ENCODE measurements at places on chromosomes 5 and 9.

DNA sequence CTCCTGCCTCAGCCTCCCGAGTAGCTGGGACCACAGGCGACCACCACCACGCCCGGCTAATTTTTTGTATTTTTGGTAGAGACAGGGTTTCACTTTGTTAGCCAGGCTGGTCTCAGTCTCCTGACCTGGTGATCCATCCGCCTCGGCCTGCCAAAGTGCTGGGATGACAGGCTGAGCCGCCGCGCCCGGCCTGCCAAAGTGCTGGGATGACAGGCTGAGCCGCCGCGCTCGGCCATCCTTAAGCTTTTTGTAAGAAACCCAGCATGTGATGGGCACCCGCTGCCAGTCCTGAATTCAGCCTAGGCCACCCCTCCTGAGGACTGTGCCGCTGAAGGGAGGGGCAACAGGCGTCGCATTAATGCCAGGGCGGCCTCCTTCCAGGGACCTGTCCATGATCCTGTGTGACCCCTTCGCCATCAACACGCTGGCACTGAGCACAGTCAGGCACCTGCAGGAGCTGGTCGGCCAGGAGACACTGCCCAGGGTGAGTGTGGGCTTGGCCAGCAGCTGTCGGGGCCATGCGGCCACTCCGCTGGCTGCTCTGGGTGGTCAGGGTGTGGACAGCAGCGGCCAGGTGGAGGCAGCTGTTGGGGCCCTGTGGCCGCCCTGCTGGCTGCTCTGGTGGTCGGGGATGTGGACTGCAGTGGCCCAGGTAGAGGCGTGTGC is 10.5 kb downstream of the NELFB start:
- no peak for DNase-seq

DNA sequence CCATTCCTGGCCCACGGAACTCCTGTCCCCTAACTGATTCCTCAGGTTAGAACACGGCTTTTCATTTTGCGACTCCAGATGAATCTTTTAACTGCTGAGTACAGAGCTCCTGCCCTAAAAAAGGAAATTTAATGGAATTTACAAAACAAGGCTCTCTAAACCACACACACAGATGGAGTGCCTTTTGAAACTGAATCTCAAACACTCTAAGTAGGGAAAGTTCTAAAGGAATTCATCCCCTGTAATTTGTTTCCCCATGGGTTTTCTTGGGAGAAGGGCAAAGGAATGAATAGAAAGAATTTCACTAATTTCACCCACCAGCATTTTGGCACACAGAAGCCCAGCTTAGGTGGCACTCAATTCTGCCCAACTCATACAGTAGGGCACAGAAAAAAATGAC is 106.5 kb downstream of the THBS4 start:
- peak; percentile 23 for DNase-seq

GRCh38 chr9:83707518-83707767 is 315 bp downstream of the UBQLN1 start:
- peak; percentile 78 for DNase-seq

DNA sequence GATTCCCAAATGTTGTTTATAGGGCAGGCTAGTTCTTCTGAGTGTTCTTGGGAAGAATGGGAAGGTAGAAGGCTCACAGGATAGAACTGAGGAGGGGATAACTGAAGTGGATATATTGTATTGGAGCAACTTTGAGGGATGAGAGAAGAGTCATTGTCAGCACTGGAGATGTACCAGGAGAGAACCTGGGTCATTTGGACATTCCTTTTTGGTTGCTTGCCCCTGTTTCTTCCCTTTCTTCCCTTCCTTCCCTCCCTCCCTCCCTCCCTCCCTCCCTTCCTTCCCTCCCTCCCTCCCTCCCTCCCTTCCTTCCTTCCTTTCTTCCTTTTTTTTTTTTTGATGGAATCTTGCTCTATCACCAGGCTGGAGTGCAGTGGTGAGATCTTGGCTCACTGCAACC is 45.3 kb downstream of the RALGPS1 start:
- no peak for DNase-seq

- peak; percentile 79 for DNase-seq
These were observed 41.8 kb downstream of the APC start for GRCh38 chr5:112779531-112779930.

DNA sequence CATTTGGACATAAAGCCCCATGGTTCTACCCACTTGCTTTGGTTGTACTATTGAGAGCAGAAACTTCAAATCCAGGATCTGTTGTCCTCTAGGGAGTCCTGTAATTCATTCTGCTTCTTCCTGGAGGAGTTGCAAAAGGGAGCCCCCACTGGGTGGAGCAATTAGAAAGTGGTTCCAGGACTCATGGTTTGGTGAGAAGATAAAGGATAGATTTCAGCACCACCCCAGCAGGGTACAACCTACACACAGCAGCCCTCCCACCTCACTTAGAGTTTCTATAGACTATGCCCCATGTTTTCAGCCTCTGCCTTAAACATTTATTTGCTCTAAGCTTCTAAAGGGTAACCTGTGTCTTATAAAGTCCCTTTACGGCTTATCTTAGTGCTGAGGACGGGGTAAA is 112.6 kb upstream of the ARRDC3 start:
- no peak for DNase-seq

DNA sequence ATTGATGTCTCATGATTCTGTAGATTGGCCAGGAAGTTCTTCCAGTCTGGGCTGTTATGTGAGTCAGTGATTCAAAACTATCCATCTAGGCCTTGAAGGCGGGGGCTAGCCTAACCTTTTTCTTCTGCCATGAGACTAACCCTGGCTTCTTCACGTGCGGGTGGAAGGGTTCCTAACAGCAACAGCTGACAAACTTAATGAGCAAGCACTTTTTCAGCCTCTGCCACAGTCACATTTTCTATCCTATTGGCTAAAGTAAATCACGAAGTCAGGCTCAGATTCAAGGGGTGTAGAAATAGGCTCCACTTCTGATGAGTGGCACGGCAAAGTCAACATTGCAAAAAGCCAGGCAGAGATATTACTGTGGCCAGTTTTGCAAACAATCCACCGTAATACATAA is 68.4 kb downstream of the STK32A start:
- DNase-seq: no peak

DNA sequence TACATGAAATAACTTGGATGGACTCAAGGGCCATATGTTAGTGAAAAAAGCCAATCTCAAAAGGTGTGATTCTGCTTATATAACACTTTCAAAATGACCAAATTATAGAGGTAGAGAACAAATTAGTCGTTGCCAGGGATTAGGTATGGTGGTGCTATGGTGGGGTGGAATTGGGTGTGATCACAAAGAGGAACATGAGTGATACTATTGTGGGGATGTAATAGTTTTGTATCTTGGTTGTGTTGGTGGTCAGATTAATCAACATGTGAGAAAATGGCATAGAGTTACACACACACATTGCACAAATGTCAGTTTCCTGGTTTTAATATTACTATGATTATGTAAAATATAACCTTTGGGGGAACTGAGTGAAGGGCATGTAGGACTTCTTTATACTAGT is 31.9 kb downstream of the CAMK4 start:
- DNase-seq: no peak

DNA sequence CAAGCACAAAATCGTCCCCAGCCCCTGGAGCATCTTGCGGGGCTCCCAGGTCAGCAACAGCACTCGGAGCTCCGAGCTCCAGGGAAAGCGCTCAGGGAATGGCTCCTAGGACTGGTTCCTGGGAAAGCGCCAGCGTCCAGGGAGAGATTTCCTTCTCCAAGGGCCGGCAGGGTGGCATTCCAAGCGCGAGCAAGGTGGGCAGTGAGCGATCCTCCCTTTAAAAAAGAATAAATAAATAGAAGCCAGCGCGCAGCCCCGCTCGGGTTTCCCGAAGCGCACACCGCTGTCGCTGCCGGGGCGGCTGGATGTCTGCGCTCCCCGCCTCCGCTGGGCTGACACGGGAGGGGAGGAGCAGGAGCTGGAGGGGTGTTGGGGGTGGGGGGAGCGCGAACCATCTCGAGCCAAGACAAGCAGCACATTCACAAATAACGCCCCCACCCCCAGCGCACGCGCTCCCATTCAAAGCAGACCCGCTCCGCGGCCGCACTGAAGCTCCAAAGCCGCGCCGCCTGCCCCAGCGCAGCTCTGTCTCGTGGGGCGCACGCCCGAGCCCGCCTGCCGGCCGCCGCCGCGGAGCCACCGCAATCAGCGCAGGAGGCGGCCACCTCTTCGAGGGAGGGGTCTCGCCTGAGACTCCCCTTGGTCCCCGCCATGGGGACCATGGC is 327.4 kb downstream of the SH3GL2 start:
- DNase-seq: no peak

DNA sequence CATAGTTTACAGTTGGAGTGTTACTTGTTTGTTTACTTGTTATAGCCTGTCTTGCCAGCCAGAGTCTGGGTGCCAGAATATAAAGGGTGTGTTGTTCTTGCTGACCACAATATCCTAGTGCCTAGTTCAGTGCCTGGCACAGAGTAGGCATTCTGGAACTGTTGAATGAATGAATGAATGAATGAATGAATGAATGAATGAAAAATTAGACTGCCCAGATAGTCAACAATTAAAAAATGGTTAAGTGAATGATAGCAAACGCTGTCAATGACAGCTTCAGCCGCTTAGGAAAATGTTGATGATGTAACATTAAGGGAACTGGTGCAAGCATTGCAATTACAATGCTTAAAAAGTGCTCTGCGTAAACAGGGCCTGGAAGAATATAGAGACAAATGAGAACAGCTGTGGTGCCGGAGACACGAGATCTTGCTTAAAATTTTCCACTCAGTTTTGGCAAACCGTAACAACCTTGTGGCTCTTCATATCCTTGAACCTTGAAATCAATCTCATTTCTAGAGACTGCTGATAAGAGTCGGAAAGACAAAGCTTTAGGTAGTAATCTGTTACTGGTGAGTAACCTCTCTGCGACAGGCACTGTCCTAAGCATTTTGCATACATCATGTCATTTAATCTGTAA is 4.7 kb upstream of the TTLL11 start:
- DNase-seq: no peak

DNA sequence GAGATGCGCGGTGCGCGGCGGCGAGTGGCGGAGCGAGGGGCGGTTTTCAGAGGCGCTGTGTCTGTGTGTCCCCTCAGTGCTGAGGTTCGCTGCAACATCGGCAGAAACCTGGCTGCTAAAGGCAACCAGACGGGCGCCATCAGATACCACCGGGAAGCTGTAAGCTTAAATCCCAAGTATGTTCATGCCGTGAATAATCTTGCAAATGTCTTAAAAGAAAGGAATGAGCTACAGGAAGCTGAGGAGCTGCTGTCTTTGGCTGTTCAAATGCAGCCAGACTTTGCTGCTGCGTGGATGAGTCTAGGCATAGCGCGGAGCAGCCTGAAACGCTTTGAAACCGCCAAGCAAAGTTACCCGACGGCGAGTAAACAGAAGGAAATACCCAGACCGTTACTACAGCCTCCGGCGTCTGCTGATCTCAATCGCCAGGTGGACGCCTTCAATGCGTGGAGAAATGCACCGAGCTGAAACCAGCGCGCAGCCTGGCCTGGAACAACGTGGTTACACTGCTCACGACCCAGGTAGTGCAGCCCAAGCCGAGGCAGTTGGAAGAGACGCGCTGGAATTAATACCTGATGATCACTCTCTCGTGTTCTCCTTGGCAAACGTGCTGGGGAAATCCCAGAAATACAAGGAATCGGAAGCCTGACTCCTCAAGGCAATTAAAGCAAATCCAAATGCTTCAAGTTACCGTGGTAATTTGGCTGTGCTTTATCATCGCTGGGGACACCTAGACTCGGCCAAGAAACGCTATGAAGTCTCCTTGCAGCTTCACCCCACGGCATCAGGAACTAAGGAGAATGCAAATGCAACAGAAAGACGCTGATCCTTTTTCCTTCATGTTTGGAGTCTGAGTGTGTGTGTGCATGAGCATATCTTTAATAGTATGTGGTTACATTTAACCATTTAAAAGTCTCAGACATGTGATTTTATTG is 15.9 kb downstream of the OR2V1 start:
- DNase-seq: peak; percentile 21

GRCh38 chr5:15929611-15930263 is 249.9 kb downstream of the MARCHF11 start:
- DNase-seq: peak; percentile 89

- DNase-seq: no peak
These were observed 1.0 kb upstream of the HK3 start for GRCh38 chr5:176899946-176900779.

DNA sequence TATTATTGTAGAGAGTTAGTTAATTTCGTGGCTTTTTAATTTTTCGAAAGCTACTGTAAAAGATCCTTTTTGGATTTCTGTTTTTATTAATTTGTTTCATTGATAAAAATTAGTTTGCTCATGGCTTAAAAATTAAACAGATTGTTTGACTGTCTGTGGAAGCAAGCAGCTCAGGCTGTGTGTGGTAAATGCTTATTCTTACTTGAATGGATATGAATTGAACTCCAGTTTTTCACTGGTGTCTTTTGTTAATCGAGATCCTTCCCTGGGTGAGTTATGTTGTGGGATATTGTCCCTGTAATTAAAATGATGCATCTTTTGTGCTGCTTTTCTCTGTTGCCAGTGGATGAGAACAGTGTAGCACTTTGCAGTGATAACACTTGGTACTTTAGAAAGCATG is 75.3 kb downstream of the PIK3R1 start:
- no peak for DNase-seq

GRCh38 chr9:20594608-20595007 is 27.7 kb downstream of the MLLT3 start:
- no peak for DNase-seq

Data from fibroblast of skin of right quadriceps (primary cell).